Fibroblast of the aortic adventitia (primary cell): ENCODE measurements at places on chromosomes 3 and 15.
A peak's percentile ranks its signal among the peaks of the same experiment; 100 is the strongest.

DNA sequence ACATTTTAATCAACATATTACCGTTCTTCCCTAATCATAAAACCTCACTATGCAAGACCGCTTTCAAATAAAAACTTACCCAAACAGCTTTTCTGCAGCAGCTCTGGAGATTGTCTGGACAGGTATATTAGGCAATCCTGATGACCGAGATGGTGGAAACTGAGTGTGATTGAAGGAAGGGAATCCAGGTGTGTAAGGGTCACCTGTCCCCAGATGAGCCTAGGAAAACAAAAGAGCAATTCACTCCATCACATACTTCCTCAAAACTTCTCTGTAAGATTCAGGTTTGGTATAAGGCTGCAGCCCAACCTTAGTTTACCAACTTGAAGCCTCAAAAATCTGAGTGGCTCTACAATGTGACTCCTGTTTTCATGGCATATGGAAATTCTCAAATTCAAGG is 14.5 kb downstream of the TFRC start:
- no peak for DNase-seq

- DNase-seq, result no peak
Observed at GRCh38 chr15:66941791-66942190, 123.6 kb upstream of the SMAD3 start.

GRCh38 chr3:54950391-54951003 is 22.6 kb upstream of the LRTM1 start:
- peak; percentile 46 for DNase-seq

DNA sequence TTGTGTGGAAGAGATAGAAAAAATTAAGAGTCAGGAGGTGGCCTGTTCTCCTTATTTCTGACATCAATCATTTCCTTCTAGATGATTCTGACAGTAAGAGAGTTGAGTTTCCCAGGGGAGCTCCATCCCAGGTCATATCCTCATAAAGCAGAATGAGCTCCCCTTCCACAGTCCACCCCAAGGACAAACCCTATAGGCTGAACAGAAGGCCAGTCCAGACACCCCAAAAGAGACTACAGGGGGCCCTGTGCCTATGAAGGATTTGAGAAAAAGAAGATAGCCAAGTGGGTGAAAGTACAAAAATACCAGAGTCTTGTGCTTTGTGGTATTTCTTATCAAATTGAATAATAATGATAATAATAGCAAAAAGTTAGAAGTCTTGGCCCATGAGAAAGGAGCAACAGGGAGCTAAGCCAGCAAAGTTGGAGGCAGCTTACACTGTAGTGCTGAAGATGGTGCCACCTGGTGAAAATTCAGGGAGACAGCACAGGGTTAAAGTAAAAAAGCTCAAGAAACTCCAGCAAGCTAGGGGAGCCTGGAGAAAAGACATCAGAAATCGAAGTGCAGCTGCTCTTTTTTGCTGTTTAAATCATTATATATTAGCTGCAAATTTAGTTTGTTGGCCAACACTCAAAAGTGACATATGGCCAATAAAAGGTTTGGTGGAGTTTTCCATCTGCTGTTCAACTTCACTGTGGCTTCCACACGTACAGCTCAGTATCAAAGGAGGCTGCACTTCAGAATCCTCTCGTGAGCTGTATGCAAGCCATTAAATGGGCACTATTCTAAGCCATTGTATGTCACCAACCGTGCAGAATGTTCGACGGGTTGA is 35.8 kb upstream of the SLC24A5 start:
- DNase-seq, result peak; percentile 40

DNA sequence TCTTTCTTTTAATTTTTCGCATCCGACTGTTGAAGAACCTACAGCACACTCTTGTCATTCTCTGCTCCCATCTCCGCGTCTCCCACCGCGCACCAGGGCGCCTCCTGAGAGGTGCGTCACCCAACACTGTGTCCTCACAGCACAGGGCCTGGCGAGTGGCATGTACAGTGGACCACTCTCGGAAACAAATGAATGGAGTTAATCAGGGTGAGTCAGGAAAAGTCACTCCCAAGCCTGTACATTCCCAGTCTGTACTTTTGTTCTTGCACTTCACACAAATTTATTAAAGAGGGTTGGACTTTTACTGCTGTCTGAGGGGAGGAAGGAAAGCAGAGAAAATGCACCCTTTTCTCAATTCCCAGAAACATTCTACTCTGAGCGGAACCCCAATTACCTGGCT is 625 bp downstream of the COL6A6 start:
- DNase-seq, result peak; percentile 57

- no peak for DNase-seq
Observed at GRCh38 chr3:67289626-67290025, 291.5 kb downstream of the KBTBD8 start.

DNA sequence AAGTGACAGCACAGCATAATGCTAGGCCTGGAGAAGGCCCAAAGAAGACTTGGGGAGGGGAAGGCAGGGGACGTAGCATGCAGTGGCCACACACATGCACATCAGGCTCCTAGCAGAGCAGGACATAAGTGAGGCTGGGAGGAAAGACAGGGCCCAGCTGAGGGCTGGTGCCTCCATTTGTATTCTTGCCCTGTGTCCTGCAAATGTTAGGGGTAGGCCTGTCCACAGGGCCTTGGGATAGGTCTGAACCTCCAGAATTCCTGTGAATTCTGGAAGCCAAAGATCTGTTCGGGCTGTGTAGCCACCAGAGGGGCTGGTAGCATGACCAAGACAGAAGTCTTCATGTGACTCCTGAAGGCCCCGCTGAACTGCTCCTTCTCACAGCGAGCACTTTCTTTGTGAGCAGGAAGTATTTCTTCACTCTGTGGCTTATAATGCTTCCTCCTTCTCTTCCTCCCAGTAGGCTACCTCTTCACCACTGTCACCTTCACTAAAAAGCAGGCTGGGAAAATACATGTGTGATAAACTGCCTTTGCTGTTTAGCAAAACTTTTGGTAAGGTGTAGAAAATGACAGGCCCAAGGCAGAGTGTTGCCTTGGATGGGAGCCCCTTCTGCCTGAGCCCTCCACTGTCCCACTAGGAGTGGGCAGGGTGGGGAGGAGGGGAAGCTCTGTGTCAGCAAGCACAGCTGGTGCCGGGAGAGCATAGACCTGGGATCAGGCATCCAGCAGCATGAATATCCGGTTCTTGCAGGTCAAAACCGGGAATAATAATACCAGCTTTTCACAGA is 8.4 kb downstream of the CERS3 start:
- DNase-seq, result no peak
